ENCODE measurements at places on chromosomes 1 and 21. TPM values are rescaled to one million over a fixed set of nuclear protein-coding genes. Genes with fewer than 3 reads are reported as not detected.

ZNF593OS gene
- total RNA-seq, result not detected

RBP7 gene
- not detected for total RNA-seq

LEFTY2 gene
- total RNA-seq, result not detected

XCL2 gene
- total RNA-seq, result not detected

CD101 gene
- under 0.01 TPM for total RNA-seq

CD247 gene
- total RNA-seq, result not detected

ZMYND12 gene
- total RNA-seq, result 0.66 TPM

FCRL3 gene
- not detected for total RNA-seq

LCE1C gene
- not detected for total RNA-seq

TBX19 gene
- total RNA-seq, result 0.33 TPM

LINGO4 gene
- under 0.01 TPM for total RNA-seq

PATJ gene
- 14.0 TPM for total RNA-seq

PRKAA2 gene
- 5.1 TPM for total RNA-seq

ZYG11A gene
- 2.0 TPM for total RNA-seq

PRKAB2 gene
- total RNA-seq, result 14.4 TPM

JAM2 gene
- total RNA-seq, result 1.00 TPM

TSPEAR gene
- not detected for total RNA-seq

HDAC1 gene
- total RNA-seq, result 88.9 TPM

ASCL5 gene
- not detected for total RNA-seq

SELENBP1 gene
- total RNA-seq, result 22.2 TPM

TMEM234 gene
- total RNA-seq, result 20.5 TPM

S1PR1 gene
- total RNA-seq, result 11.0 TPM

FCMR gene
- 0.37 TPM for total RNA-seq

NBPF4 gene
- total RNA-seq, result not detected

ATXN7L2 gene
- 2.1 TPM for total RNA-seq

SYPL2 gene
- 0.75 TPM for total RNA-seq

CR1 gene
- total RNA-seq, result not detected

CTXND2 gene
- total RNA-seq, result not detected

TFAP2E gene
- 0.11 TPM for total RNA-seq

MROH9 gene
- under 0.01 TPM for total RNA-seq

OTUD3 gene
- total RNA-seq, result 6.2 TPM
